ENCODE measurements at places on chromosomes 3 and 15.

DNA sequence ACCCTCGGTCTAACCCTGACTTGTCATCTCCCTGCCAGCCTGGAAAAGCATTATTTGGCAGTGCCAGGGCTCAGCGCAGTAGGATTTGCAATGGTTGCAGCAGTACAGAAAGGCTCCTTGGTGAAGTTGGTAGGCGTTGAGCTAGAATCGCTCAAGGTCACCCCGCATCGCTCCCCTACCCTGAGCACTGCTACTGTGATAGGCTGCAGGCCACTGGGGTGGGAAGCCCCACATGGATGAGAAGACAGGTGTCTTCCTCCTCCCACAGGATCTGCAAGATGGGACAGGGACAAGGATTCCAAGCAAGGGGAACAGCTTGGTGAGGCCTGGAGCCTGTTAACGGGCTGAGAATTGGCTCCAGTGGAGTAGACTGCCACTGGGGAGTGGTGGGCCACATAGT lies 10.7 kb downstream of the CLK3 start:
- DNase-seq = no peak

DNA sequence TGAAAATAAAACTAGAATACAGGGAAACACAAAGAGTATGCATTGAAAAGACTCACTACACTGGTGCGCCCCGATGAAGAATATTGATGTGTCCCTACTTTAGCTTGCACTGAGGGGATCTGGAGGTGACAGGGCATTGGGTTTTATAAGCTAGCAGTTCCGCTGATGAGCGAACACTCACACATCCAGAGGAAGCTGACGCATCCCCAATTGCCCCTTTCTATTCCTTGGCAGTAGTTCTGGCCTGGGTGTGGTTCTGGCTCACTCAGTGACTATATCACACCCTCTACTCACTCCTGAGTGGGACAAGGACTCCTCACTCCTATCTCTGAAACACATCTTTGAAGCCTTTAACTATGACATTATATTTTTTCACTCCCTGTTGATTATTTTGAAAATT lies 71.0 kb downstream of the B3GNT5 start:
- DNase-seq = no peak

DNA sequence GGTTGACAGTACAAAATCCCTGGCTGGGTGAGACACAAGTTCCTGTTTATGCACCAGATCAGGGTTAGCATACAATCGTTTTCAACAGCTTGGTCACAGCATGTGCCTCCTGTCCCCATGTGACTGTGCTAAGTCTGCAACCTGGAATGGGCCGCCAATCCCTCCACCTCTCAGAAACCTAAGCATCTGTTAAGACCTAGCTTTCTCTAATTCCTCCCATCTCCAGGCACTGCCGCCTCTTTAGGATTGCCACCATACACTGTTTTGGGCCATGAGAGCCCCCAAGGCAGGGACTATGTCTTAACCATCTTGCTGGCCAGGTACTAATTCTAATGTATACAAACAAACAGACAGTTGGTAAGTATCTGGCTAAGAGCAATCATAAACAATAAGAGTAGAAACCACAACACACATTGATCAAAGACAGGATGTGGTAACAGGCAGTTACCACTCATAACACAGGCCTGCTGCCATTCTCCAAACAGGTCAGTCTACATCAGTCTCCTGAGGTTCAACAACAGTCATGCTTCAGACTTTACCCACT lies 25.6 kb downstream of the SEC22C start:
- DNase-seq = peak; percentile 69

DNA sequence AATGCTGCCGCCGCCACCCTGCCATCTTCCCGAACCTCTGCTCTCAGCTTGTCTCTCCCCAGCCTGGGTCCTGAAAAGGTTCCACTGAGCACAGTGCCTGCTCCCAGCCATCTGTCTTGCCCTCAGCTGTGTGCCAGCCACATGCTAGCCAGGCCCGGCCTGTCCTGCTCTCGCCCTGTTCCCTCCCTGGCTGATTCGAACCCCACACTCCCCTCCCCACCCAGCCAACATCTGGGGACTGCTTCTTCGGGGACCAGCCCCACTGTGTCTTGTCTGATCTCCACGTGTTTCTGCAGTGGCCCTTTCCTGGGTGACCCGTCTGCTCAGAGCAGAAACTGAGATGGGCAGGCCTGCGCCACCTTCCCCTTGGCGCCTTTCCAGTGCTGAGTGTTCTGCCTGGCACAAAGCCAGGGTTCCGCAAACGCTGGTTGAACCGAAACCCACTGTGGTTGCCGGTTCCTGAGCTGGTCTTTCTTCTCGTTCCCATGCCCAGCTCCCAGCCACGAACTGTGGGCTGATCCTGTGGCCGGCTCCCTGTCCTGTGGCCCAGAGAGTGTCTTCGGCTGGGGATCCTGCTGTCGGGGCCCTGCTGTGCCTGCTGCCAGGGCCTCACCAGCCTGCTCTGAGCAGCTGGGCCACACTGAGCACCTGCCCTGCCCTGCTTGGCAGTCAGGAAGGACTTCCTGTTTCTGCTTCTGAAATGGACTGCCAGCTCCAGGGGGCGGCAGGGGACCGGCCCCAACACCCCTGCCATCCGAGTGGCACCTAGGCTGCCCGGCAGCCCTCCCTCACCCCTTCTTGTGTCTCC lies 62.7 kb upstream of the KLF13 start:
- DNase-seq = no peak
